Stimulated activated CD8-positive, alpha-beta memory T cell treated with anti-CD3 and anti-CD28 coated beads, Interleukin-15, amount 100 ng/mL, for 24 hours (primary cell): ENCODE measurements at places on chromosomes 11 and 22.

DNA sequence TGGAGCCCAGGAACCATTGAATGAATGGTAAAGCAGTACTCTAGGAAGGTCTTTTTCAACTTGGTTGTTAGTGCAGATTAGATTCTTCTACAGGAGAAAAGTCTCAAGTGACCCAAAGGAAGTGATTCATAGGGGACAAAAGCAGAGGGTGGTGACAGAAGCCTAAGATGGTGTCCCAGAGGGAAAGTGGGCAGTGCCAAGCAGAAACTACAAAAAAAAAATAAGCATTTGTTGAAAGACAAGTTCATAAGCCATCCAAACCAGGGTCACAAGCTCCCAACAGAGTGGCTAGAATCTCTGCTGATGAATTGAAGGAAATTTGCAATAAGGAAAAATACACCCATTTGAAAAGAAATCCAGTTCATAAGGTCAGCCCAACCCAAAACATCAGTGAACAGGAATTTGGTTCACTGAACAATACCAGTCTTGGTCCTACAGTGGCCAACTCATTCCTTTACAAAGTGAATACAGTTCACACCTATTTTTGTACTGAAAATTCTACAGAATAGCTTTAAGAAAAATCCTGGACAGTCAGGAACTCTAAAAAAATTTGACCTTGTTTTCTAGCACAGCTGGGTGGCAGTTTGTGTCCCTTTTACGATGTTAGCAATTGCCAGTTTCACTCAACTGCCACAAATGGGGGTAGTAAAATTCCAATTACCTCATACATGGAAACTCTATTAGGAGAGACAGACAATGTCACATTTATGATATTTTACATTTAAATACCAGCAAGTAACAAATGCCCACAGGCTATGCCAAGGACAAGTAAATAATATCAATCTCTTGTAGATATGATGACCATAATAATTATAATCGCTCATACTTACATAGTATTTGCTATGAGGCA, 21.6 kb upstream of the NUP160 start:
- no peak for DNase-seq

GRCh38 chr11:12189543-12190235, 79.3 kb downstream of the MICAL2 start:
- DNase-seq: no peak

- no peak for DNase-seq
These were observed 238.9 kb downstream of the NTM start for GRCh38 chr11:131609337-131609736.

- DNase-seq: no peak
These were observed 108.5 kb downstream of the TSPAN18 start for GRCh38 chr11:44835296-44835695.

DNA sequence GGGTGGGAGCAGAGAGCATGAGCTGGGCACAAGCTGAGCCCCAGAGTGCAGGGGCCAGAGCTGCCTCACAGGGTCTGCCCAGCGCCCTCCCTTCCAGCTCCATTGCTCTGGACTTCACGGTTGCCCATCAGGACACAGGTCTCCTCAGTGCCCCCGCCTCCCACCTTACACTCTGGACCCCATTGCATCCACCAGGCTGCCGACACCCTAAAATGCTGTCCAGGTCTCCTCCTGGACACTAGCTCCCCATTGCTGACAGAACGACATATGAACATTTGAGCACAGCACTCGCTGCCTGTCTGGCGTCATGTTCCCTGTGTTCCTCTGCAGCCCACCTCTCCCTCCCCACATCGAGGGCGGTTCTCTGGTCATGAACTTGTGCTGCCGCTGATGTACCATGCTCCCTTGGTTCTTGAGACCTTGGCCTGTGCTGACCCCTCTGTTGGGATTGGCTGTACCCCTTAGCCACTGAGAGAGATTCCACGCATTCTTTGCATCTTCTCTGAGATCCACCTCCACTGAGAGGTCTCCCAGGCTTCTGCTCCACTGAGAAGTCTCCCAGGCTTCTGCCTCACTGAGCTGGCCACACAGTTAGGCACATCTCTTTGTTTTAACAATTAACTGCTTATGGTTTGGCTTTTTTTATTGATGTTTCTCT, 34.2 kb upstream of the NECTIN1 start:
- no peak for DNase-seq
